ENCODE measurements at places on chromosomes 2 and 18. TPM values are rescaled to one million over a fixed set of nuclear protein-coding genes. Genes with fewer than 3 reads are reported as not detected.

DSG4 gene
- not detected for total RNA-seq

DNA sequence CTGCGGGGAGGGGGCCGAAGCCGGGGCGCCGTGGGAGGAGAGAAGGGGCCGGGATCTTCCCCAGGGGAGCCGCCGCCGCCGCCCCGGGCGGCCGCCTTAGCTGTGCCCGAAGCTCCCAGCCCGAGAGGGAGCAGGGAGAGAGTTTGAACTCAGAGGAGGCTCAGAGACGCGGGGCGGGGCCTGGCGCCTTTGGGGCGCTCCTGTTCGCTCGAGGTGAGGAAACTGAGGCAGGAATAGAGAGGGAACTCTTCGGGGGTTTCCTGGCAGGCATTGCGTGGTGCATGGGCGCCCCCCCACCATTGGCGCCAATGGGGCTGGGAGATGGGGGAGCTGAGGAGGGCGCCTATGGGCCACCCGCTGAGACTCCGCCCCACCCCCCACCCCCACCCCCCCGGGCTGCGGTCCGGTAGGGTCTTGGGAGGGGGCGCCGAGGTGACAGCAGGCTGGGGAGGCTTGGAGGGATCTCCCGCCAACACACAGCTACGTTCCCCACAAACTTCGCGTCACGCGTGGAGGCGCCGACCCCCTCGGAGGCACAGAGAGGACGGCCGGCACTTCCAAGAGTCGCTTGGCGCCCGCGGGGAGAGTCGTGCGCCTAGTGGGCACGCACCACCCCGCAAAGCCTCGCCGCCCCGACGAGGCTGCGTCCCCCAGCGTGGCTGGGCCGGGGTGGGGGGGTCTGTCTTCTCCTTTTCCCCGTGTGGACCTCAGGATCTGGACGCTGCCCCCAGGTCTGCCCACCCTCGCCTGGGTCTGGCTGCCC is 680 bp downstream of the CTDSP1 start:
- peak; percentile 45 for DNase-seq

DNA sequence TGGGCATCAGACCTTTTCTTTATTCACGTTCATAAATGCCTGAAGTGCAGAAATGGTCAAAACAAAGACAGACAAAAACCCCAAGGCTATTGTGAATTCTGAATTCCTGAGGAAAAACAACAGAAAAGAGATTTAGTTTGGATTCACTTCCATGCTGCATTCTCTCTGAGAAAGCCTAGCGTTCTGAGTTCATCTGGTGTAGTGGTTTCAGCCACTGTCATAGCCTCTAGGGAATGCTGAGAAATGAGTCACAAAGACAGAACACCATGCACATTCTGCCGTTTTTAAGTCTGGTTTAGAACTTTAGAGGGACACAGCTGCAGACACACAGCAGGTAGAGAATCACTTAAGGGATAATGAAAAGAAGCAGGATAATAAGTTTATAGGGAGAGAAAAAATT is 93.8 kb downstream of the LRP1B start:
- DNase-seq = no peak

RELCH gene
- 34.9 TPM for total RNA-seq

DNA sequence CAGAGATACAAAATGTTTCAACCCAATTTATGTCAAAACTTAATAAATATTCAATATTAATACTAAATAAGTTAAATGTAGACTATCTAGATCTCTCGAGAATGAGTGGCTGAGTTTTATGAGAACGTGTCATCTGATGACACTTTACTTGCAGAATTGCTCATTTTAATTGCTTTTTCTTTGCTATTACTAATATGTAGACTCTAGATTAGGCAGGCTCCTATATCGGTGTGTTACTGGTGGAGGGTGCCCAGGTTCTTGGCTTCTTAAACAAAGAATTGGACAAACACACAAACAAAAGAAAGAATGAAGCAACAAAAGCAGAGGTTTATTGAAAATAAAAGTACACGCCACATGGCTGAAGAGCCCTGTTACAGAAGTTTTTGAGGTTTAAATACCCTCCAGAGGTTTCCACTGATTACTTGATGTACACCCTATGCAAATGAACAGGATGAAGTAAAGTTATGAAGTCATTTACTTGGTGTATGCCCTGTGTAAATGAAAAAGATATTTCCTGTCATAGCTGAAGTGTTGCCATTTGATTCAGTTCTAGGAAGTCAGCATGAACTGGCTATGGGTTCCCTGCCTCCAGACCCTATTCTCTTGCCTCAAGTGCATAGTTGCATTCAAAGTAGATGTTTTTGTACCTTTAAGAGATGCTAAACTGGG is 122.9 kb upstream of the ITGA4 start:
- DNase-seq = no peak

EHD3 gene
- 7.8 TPM for total RNA-seq

DNA sequence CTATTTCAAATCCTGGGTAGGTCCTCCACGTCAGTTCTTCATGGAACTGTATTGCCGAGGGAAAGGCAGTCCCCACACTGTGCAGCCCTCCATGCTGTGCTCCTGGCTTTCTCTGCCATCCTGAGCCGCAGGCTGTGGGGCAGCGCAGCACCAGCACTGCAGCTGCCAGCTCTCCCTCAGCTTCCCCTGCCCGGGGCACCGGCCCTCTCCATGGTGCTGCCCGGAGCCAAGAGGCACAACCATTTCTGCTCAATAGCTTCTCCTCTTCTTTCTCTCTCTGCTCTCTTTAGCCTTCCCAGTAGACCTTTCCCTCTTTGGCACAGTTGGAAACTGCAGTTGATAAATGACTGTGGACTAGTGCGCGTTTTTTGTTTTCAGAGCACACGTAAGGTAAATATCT is 12.1 kb downstream of the ANKRD23 start:
- no peak for DNase-seq

- no peak for DNase-seq
Measured at GRCh38 chr2:181657379-181657778, 474 bp upstream of the CERKL start.

DNA sequence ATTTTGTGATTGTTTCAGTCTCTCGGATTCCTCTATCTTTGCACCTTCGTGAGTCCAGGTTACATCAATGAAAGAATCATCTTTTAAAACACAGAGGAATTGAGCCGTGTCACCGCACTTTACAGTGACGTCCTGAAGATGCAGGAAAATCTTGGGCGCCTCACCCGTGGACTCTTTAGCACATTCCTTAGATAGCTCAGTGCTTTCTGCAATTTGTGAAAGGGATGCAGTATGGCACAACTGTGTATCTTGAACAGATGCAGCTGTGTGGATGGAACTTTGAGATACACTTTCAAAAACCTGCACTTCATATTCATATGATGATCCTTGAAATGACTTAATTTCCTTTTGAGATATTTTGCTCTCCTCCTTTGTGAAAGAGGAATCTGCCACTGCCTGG is 50.9 kb downstream of the TTN start:
- DNase-seq = no peak

ZNF385B gene
- not detected for total RNA-seq

DNA sequence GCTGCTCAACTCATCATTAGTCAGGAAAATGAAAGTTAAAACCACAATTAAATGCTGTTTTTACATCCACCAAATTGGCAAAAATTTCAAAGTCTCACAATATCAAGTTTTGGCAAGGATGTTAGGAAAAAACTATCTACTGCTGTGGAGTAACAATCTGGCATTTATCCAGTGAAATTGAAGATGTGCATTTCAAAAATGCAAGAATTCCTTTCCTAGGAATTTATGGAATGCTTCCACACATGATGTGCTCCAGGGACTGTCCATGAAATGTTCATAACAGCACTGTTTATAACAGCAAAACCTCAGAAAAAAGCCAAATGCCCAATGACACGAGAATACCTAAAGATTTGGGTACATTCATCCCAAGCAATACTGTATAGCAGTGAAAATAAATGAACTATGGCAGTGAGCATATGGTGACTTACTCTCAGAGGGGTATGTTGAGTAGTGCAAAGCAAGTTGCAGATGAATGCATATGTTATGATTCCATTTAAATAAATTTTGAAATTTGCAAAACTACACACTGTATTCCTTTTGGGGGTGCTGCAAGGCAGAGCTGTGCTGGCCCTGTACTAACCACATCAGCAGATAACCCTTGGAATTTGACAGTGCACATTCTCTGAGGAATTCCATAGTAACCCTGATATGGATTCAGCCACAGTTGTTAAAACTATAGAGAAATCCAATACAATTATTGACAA is 41.3 kb upstream of the GYPC start:
- no peak for DNase-seq

DNA sequence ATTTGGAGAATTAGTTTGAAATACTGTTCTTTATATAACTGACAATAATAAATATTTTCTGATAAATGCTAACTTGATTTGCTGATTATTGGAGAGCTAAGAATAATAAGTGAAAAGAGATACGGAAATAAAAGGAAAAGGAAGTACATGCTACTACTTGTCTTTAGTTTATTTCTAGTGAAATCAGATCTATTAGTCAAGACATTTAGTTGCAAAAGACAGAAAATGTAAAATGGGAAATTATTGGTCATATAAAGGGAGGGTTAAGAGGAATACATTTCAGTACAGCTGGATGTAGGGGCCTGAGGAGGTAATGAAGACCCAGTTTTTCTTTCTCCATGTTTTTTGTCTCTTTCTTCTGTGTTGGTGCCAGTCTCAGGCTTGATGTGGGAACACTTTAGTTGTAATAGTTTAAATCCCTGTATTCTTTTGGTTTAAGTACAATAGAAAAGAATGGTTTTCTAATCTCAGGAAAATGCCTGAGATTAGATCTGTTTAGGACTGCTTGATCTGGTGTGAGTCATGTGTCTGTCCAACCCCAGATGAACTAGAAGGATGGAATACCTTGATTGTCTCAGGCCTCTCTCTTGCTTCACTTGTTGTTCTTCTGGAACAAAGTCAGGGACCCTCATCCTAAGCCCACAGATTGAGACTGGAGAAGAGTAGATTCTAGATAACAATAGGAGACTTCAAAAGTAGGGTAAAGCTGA is 58.0 kb downstream of the PLCL1 start:
- DNase-seq = no peak

GRCh38 chr2:11330457-11331142 is 13.8 kb downstream of the ROCK2 start:
- DNase-seq = no peak

INPP4A gene
- 41.9 TPM for total RNA-seq

TCF23 gene
- total RNA-seq = not detected

NT5C1B gene
- not detected for total RNA-seq

GRB14 gene
- 2.3 TPM for total RNA-seq

DNA sequence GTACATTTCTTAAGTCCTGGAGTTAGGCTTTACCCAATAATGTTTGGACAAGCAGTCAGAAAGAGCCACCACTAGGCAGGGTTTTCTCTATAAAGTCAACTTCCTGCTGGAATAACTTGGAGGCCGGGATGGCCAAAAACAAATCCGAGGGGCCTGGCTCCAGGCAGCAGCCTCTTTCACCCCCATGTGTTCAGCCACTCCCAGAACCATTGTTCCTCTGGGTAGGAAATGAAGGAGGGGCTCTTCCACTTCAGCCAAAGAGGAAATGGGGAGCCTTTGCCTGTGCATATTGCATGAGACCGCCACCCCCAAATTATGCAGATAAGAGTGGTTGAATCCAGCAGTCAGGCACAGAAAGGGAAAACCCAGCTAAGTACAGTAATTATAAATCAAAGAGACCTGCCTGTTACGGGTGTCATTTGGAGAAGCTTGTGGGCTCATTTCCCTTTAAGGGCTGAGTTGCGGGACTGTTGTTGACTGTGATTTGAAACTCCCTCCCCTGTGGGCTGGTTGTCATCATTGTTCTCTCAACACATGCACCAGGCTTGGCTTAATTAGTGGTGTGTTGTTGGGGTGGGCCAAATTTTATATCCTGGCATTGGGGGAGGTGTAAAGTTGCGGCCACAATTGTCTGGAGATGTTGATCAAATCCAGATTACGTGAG is 212.8 kb upstream of the SOX11 start:
- no peak for DNase-seq

GRCh38 chr2:109087055-109087663 is 41.8 kb upstream of the SH3RF3 start:
- peak; percentile 88 for DNase-seq

GRCh38 chr2:118031566-118031965 is 17.7 kb upstream of the CCDC93 start:
- no peak for DNase-seq

MIB1 gene
- total RNA-seq = 73.2 TPM

- DNase-seq = no peak
Measured at GRCh38 chr2:197245829-197246804, 64.5 kb downstream of the ANKRD44 start.

DNA sequence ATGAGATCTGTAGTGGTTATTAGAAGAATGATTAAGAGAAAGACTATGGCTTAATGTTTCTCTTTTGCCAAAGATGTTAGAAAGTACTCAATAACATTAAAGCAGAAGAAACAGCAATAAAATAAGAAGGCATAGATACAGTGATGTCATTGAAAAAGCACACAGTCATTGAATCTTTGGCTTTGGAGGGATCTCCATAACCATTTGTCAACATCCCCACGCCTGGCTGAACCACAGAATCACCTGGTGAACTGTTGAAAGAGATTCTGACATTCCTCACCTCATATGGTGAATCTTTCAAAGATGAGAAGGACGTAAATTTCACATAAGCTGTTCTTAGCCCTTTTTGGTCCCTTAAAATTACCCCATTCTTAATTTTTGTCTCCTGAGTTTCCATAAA is 324.6 kb upstream of the NRP2 start:
- no peak for DNase-seq

- no peak for DNase-seq
Measured at GRCh38 chr2:232319067-232319802, 59.3 kb upstream of the ALPP start.

GRCh38 chr2:69166812-69167468 is 154.0 kb downstream of the ANTXR1 start:
- no peak for DNase-seq

GRCh38 chr2:109529532-109530449 is 84.0 kb downstream of the SEPTIN10 start:
- no peak for DNase-seq

GRCh38 chr2:121034551-121034950 is 250.5 kb downstream of the TFCP2L1 start:
- no peak for DNase-seq

SOX11 gene
- not detected for total RNA-seq

DNA sequence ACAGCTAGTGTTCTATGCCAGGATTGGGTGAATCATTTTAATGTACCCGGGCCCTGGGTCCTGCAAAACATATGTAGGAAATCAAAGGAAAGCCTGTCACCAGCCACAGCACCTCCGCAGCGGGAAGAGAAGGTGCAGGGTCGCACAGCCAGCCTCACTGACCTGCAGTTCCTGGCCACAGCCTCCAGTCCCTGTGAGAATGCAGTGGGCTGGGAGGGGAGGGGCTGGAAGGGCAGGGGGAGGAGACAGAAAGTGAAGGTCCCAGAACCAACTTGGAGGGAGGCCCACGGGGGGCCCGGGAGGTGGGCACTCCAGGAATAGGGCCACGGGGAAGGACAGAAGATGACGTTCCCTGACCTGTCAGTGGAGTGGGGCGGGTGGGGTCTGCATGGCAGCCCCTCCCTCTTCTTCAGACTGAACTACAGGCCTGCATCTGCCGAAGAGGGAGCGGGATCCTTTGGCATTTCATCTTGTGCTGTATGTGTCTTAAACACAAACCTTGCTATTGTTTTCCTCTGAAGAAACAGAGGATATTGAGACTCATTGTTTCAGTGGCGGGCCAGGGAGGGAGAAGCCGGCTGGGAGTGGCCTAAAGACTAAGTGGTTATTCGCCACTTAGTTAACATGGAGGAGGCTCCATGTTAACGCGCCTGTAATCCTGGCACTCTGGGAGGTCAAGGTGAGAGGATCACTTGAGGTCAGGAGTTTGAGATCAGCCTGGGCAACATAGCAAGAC is 7.5 kb downstream of the MAL start:
- DNase-seq = no peak
